ENCODE measurements at places on chromosomes 16 and 17. TPM values are rescaled to one million over a fixed set of nuclear protein-coding genes. Genes with fewer than 3 reads are reported as not detected.

The ODF4 gene
- total RNA-seq: not detected

DNA sequence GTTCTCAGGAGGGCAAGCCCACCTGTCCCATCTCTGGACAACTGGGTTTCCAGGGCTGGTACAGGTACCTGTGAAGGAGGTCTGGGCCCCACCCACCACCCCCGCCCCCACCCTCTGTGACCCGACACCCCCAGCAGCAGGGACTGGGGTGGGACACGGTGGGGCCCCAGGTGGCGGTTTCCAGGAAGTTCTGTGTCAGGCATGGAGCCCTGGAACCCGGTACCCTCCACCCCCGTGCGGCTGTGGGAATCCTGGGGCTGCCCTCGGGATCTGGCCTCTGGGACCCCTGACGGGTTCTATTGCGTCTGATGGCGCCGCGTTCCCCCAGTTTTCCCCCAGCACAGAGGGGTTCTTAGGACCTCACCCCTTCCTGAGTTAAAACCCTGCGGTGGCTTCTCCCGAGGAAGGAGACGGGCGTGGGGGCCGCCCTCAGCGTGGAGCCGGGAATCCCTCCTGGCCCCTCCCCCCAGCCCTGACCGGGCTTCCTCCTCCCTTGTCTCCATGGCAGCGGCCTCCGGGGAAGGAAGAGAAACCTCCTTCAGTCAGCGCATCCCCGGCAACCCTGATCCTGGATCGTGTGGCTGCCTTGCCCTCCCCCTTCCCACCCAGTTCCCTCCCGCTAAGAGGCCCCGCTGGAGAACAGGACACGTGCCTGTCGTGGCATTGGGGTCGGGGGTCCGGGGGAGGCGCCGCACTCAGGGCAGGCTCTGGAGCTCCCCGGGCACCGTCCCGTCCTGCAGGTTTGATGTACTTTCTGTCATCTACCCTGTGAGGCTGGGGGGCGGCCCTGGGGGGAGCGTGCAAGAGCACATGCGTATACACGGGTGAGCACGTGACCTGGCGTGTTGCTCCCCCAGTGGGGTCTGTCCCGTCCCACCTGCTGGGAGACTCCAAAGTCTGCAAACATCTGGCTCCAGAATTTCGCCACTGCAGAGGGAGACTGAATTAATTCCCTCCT is 30.3 kb downstream of the CACNA1H start:
- peak; percentile 63 for DNase-seq

- DNase-seq: no peak
Measured at GRCh38 chr16:4351880-4352279, 759 bp upstream of the PAM16 start.

DNA sequence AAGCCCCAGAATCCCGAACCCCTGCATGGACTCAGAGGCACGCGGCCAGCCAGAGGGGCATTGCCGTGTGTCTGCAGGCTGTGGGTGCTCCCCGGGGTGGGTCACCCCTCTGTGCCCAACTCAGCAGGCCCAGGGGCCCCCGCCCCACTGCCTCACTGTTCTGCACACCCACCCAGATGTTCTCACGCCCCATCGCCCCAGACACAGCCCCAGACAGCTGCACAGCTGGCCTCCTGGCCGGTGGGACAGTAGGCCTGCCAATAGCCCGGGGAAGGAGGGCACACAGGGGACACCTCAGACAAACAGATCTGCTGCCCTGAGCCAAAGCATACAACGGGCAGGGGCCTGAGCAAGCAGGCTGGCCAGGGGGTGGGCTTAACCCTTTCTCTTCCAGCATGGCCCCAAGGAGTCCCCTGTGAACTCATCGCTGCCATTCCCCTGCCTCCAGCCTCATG is 27.6 kb upstream of the NXPH3 start:
- DNase-seq: peak; percentile 67

Data from heart left ventricle (tissue), 16 donors.